ENCODE measurements at places on chromosomes 1 and 21. TPM values are rescaled to one million over a fixed set of nuclear protein-coding genes. Genes with fewer than 3 reads are reported as not detected.
A peak's percentile ranks its signal among the peaks of the same experiment; 100 is the strongest.

DNA sequence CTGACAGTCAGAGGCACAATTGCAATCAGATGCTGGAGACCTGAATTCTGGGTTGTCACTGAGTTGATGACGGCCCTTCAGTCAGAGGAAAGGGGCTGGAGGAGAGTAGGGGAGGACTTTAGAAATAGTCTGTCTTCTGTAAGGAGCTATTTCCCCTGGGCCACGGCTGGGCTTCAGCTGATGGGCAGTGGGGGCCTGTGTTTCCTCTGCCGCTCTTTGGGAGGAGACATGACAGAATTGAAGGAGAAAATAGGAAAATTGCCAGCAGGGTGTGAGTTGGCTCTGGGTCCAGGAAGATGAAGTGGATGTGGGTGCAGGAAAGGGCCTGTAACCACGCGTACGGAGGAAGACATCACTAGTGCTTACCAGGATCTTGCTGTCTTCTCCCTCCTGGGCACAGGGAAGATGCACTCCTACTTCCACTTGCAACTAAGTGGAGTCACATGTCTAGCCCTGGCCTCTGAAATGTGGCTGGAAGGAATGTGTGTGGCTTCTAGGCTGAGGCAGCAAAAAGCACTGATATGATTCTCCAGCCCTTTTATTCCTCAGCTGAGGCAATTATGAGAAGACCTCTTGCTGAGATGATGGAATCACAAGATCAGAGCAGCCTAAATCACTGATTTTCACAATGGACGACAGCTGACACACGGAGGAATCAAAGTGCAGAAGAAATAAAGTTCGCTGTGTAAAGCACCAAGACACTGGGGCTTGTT lies 250.0 kb downstream of the GRIK3 start:
- DNase-seq: no peak

DNA sequence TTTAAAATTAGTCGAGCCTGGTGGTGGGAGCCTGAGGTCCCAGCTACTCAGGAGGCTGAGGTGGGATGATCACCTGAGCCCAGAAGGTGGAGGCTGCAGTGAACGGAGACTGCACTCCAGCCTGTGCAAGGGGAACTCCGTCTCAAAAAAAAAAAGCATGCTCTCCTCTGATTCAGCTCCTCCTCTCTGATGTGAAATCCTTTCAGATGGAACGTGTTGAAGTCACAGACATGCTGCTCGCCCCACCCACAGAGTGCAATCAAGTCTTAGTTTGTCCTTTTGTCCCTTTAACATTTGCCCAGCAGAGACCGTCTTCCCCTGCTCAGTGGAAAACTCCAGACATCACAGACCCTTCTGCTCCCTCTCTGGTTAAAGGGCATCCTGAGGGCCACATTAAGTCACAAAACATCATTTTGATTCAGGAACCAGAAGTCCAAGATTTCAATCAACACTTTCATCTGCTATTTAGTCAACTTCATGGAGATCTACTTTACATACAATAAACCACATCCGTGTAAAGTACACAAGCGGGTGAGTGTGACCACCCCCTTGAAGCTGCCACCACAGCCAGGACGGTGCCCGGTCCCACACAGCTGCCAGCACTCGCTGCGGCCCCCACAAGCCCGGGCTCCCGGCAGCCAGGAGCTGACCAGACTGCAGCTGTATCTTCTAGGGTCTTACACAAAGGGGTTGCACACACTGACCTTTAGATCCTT lies 18.9 kb upstream of the RNF223 start:
- DNase-seq: no peak

DNA sequence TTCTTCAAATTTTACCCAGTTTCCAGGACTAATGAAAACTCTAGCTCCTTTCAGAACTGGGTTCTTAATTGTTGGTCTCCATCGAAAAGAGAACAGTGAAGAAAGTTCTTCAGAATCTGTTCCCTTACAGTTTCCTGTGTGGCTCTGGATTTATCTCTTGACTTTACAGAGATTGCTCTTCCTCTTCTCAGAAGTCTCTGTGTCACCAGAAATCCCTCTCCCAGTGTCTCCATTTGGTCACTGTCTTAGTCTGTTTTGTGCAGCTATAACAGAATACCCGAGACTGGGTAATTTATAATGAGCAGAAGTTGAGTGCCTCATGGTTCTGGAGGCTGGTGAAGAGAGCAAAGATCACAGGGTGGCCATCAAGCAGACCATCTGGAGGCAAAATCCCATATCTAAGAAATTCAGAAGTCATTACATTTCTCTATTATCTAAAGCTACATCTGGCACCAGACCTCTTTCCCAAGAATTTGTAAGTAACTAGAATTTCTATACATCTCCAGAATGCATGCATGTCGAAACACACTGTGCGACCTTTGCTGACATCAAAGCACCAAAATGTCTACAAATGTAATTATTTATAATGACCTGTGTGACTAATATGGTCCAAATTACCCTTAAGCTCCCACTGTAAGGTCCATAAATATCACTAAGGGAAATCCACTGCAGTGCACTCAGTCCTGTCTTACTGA lies 65.4 kb upstream of the KRTAP19-8 start:
- no peak for DNase-seq

Gene LAX1
- not detected for total RNA-seq

Gene GPR37L1
- total RNA-seq: not detected

GRCh38 chr1:226582966-226583365 lies 34.4 kb downstream of the STUM start:
- DNase-seq: no peak

DNA sequence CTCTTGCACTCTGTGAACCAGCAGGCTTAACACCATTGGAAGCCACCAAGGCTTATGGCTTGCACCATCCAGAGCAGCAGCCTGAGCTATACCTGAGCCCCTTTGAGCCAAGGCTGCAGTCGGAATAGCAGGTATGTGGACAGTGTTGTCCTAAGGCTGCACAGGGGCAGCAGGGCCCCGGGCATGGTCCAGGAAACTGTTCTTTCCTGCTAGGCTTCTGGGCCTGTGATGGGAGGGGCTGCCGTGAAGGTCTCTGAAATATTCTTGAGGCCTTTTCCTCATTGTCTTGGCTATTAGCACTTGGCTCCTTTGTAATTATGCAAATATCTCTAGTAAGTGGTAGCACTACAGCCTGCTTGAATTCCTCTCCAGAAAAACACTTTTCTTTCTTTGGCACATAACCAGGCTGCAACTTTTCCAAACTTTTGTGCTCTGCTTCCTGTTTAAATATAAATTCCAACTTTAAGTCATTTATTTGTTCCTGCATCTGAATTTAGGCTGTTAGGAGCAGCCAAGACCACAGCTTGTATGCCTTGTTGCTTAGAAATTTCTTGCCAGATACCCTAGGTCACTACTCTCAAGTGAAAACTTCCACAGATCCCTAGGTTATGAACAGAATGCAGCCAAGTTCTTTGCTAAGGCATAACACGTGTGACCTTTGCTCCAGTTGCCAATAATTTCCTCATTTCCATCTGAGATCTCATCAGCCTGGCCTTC lies 5.2 kb downstream of the KRTAP20-4 start:
- DNase-seq: no peak

DNA sequence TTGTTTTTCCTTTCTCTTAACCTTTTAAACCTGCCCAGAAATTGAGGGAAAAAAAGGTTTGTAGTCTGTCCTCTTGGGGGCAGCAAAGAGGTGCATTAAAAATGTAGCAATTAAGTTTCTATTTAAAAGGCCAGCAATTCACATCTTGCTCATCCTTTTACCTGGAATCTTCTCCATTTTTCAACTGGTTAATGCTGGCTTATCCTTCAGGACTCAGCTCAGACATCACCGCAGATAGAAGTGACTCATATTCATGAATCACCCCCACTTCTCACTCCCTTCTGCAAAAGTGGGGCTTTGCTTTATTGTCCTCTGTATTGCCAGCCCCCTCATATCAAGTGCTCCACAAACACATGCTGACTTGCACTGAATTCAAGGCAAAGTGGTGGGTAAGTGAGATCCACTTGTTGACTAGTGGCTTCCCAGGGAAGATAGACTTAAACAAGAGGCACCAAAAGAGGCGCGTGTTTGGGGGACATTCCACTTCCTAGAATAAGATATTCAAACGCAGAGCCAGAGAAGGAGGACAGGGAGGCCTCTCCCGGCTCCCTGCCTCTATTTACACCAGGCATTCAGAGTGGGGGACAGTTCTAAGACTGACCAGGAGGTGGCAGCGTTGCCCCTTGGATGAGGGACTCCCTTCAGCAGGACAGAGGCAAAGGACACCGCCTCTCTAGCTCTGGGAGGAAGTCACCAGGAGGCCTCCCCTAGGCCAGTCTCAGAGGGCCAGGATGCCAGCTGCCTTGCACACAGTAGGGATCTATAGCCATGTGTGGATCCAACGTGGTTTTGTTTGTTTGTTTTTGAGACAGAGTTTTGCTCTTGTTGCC lies 23.2 kb upstream of the ZNF648 start:
- peak; percentile 90 for DNase-seq

Gene OR2T33
- total RNA-seq: not detected

Data from glutamatergic neuron (in vitro differentiated cells).